NCI-H2081 (cell line): ENCODE measurements at places on chromosomes 7 and 10.

GRCh38 chr7:14381306-14381705 lies 391.8 kb upstream of the ETV1 start:
- DNase-seq: no peak

DNA sequence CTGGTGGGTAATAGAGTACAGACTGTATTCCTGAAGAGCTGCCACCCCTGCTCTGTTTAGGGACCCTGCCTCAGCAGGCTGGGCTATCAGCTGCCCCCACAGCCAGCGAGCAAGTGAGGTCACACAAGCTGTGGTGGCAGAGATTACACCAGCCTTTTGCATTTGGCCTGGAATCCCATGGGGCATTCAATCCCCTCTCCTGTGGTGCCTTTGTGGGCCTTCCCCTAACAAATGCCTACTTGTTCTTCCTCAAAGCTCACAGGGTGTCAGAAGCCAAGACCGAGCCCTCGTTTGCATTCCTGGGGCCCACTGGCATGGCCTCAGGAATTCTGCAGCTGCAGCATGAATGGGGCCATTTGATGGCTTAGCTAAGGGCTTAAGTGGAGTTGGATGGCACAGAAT lies 212.7 kb upstream of the PHYHIPL start:
- no peak for DNase-seq

DNA sequence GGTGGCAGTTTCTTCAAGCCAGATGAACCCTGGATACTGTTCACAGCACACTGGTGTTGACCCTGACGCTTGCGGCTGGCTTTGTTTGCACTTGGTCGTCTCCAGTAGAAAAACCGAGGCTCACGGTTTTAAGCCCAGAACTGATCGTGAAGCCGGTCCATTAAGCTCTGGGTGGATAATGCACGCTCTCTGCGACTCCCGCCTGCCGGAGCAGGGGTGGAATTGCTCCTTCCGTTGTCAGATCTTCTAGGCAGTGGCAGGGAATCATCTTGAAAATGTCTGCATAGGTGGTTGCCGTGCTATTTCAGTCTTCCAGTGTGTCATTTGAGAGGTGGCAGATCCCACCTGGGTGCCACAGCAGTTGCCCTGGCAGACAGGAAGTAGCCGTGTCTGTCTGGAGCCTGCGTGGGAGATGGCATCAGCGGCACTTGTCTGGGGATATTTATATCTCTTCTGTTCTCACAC lies 35.9 kb upstream of the AP5Z1 start:
- DNase-seq: peak; percentile 52

- DNase-seq: no peak
These were observed 295.8 kb downstream of the CELF2 start for GRCh38 chr10:11313463-11313862.

- no peak for DNase-seq
These were observed 145.4 kb downstream of the KIF20B start for GRCh38 chr10:89846786-89847185.

DNA sequence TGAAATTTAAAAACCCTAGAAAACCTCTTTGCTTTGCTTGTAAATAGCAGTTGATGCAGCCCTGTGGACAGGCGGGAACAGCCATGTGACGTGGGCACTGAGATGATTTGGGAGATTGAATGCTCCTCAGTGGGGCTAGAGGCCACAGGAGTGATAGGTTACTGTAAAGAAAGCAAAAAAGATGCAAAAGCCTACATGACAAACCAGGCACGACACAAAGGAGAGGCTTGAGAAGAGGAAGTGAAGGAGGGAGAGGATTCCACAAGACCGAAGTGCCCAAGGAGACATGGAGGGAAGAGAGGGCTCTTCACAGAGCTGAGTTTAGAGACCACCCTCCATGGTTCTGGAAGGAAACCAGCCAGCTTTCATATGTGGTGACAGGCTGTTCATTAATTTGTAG lies 25.7 kb downstream of the IKZF1 start:
- DNase-seq: no peak

DNA sequence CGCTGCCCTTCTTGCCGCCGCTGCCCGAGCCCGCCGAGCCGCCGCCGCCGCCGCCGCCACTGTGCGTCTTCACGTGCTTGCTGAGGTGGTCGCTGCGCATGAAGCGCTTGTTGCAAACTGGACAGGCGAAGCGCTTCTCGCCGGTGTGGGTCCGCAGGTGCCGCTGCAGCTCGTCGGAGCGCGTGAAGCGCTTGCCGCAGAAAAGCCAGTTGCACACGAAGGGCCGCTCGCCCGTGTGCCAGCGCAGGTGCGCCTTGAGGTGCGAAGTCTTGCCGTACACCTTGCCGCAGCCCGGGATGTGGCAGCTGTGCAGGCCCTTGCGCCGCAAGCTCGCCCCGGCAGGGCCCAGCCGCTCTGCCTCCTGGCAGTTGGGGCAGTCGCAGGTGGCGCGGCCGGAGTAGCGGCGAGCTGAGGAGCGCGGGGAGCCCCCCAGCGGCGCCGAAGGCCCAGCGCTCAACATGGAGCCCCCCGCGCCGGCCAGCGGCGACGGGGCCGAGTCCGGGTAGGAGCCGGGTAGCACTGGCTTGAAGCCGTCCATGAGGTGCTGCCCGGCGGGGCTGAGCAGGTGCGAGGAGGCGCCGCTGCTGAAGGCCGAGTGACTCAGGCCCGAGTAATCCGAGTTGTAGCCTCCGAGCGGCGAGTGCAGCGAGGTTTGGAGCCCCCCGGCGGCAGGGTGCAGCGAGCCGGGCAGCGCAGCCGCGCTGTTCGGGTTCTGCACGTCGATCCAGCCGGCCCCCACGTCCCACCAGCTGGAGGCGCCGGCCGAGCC lies 2.1 kb downstream of the SP8 start:
- DNase-seq: peak; percentile 59

GRCh38 chr7:3578399-3578798 lies 277.3 kb downstream of the SDK1 start:
- DNase-seq: no peak

GRCh38 chr7:130397758-130398073 lies 17.4 kb downstream of the CPA1 start:
- DNase-seq: no peak

- no peak for DNase-seq
These were observed 74.6 kb upstream of the CPXM2 start for GRCh38 chr10:123965973-123966895.

- no peak for DNase-seq
These were observed 3.5 kb upstream of the BPGM start for GRCh38 chr7:134643131-134643530.

DNA sequence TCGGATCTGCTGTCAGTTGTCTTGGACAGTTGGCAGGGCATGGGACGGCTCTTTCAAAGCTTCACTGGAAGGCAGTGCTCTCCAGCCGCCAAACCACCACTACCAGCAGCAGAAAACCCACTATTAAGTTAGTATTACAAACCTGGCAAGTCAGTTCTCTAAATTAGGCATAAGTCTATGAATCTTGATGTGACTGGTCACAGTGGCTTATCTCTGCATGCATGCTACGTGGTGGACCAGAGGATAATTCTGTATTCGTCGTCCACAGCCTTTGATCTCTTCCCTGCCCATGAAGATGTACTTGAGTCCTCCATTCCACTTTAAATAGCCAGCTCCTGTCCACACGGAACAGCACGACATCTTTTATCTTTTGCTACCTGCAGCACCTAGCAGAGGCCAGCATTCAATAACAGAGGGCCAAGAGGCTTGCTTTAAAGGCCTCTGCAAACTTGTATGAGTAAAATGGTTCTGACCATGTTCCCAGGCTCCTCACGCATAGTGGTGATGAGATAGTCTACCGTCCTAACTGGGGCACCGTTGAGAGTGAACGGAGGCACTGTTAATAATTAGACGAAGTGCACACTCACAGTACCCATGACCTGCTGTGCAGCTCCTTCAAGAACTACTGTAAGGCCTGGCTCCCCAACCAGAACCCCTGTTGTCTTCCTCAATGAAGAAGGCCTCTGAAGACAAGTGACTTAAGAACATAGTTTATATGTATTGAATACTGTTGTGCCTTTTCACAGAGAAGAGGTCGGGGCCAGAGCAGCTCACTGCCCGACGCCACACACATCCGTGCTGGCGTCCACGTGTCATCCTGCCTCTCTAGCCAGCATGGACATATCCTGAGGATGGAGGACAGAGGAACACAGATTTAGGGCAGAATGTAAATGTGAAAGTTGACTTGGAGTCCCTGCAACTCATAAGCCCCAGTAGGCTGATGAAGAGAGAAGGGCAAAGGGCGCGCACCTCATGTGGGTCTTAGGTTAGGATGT lies 1.0 kb downstream of the GPR146 start:
- no peak for DNase-seq

GRCh38 chr7:133491846-133492652 lies 239.2 kb downstream of the EXOC4 start:
- no peak for DNase-seq

GRCh38 chr7:2604608-2605174 lies 27.1 kb upstream of the TTYH3 start:
- DNase-seq: peak; percentile 76

DNA sequence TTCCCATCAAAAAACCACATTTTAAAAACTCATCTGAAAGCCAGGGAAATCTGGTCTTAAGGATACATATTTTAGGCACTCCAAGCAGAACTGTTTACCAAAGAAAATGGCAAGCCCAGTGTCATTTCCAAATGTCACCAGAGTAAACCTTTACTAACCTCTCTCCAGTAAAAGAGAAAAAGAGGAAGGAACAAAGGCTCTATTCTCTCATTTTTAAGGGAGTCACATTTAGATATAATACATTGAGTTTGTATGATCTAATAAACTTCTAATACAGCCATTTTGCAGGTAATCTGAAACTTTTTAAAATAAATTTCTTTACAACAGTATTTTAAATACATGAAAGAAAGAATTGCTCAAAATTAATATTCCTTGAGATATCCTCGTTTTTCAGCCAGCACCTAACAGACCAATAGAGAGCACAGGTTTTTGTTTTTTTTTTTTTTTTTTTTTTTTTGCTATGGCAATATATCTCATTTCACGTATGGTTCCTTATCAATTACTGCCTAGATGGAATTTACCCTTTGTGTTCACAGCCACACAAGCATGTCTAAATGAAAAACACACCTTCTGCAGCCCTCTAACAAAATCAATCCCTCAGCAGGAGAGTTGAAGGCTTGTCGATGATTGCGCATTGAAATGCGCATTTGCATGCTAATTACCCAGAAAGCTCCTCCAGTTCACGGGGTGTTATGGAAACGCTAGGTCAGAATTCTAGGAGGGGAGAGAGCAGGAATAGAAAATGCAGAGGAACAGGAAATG lies 39.8 kb upstream of the MSRB2 start:
- no peak for DNase-seq

GRCh38 chr10:80893256-80893655 lies 355.6 kb downstream of the SH2D4B start:
- no peak for DNase-seq

DNA sequence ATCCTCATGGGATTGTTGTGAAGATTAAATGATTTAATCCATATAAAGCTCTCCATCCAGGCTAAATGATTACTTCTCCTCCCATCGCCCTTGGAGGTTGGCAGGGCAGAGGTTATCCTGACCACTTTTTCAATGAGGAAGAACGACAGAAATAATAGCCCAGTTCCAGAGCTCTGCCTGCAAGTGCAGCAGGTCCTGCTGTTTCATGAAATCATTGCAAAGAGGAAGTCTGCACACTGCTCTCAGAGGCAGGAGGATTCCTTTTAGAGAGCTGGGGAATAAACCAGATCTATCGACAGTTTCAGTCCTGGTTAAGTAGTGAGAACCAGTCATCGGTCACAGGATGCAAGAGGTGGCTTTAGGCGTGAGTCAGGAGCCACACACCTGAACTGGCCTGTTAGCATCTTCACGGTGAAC lies 25.0 kb upstream of the CDH23 start:
- no peak for DNase-seq

DNA sequence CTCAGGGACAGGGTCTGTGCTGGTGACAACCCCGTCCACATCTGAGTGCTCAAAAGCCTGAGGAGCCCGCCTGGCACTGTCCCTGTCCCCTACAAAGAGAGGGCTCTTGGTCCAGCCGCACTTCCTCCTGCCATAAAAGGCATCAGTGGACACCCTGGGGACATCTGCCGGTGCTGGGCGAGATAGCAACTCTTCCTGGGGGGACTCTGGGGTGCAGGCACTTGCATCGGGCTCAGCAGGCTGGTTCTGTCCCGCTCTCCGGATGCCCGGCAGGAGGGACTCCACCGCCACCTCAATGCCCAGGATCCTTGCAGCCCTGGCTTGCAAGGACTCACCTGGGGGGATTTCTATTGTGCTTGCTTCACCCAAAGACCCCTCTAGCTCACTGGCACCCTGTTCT lies 32.8 kb downstream of the JCAD start:
- DNase-seq: no peak

GRCh38 chr7:31758755-31759154 lies 71.7 kb downstream of the PPP1R17 start:
- no peak for DNase-seq

DNA sequence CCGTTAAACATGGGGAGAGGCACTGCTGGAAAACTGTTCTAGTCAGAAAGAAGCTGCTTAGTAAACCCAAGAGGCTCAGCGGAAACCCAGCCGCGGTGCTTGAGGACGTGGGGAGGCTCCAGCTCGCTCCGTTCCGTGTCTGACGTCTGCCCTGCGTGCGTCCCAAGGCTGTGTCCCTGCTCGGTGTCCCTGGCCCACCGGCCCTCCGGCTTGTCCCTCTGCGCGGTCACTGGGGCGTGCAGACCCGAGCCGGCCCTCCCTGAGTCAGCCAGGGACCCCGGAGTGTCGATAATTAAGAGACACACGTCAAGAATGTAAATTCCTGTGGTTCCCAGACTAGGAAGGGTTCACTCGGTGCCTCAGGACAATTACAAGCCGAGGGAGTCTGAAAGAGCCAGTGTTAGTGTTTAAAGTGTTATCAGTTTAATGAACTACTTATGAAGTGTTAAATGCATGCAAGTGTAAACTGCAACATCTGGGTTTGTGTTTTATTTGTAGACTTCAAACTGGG lies 98.9 kb downstream of the WDR11 start:
- DNase-seq: no peak

- no peak for DNase-seq
These were observed 7.0 kb downstream of the RTKN2 start for GRCh38 chr10:62261666-62262065.

DNA sequence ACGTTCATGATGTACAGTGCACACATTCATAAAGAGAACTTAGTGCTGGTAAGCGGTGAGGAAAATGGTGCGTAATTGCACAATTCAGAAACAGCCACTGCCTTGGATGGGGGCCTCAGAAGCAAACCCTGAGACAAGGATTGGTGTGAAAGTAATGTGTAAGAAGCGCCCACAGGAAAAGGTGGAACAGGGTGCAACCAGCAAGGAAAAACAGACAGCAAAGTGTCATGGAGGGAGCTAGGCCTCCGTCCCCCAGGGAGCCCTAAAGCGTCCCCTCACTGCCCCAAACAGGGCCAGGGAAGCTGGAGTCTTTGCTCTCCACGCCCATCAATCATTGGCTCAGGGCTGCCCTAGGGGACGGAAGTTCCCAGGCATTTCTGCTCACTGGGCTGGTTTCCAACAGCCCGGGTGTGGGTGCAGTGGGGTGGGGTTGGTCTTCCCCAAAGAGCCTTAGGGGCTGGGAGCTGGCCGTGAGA lies 9.6 kb upstream of the C10orf105 start:
- DNase-seq: peak; percentile 5

GRCh38 chr10:111410740-111411139 lies 333.9 kb downstream of the ADRA2A start:
- DNase-seq: no peak

- DNase-seq: no peak
These were observed 12.3 kb upstream of the MYPN start for GRCh38 chr10:68096913-68097516.

GRCh38 chr7:26627891-26628341 lies 236.5 kb downstream of the SKAP2 start:
- DNase-seq: peak; percentile 78
